ENCODE measurements at places on chromosomes 11 and 22. TPM values are rescaled to one million over a fixed set of nuclear protein-coding genes. Genes with fewer than 3 reads are reported as not detected.

- DNase-seq: no peak
Measured at GRCh38 chr11:64850979-64851567, 6.6 kb upstream of the CDC42BPG start.

DNA sequence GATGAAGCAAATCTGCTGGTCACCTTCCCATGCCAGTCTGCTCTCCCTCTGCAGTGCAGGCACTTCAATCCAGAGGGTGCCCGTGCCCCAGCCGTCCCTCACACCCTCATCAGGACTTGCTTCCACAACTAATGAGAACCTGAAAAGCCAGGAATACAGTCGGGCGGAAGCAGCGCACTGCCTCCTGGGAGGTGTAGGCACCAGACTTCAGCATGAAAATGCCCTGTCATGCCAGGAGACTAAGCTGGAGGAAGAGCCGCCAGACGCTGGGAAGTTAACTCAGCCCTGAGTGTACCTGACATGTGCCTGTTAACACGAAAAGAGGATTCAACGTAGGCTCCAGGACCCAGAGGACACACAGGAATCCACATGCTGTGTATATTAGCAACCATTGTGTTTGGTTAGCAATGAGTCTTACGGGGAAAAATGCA, 40.1 kb upstream of the FLI1 start:
- DNase-seq: no peak

DNA sequence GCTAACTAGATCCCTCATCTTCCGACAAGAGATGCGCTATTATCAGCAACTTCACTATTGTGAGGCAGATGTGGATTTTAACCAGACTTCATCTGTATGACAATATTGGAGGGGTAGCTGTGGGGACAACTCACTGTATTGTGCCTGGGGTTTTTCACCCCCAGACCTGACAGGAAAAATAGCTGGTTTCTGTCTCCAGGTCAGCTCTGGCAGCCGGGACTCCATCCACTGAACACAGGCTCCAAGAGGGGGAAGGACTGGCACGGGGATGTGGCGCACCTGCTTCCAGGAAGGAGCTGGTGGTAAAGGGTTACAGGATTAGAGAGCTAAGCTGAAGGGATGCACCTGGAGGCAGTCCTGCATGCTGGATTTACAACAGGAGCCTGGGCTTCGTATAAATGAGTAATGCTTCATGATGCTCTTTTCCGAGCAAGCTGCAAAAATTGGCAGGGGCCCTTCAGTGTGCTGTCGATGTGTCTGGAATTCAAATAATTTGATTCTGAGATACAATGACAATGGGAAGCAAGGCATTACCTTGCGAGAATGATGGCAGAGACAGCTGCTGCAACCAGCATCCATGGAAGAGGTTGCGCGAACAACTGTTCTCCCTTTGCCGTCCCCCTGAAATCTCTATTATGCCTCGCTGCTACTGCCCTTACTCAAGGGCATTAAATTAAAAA, 49.5 kb downstream of the LMO2 start:
- DNase-seq: no peak

- DNase-seq: no peak
Measured at GRCh38 chr11:57191311-57192219, 9.8 kb downstream of the LRRC55 start.

DESI1 gene
- total RNA-seq: 30.1 TPM

- DNase-seq: no peak
Measured at GRCh38 chr11:95137299-95137698, 47.7 kb downstream of the ENDOD1 start.

DNA sequence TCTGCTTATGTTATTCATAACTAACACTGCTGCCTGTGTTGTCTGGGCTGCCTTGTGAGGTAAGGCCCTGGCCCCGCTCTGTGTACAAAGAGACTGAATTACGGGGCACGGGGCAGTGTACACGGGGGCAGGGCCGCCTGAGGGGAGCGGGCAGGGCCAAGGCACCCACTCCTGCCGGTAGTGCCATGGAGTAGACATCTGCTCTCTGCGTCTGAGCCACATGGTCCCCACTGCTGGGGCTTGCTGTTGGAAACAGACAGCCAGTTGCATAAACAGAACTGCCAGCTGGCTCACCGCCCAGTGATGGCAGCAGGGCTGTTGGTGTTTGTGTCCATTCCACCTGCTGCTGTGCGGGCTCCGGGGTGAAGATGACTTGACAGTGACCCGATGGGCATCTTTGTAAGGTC, 19.8 kb downstream of the FAM118A start:
- no peak for DNase-seq

DNA sequence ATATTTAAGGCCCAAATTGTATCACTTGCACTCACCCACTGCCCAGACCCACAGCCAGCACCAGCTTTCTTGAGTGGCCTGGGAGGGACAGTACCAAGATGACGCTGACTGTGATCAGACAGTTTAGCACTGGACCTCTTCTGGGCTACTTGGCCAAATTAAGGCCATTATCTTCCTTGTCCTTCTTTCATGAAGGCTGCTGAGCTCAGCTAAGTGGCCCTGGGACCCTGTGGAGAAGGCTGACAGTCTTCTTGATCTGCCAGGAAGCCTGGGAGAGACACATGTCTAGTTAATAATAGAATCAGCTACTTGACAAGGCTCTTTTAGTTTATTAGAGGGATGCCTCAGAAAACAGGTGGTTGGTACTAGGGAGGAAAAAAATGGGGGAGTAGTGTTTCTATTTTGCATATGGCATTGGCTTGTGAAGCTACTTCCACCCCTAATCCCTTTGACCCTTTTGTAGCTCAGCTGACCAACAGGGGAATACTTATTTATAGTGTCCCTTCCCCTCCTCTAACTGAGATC, 127.9 kb upstream of the NTM start:
- DNase-seq: no peak

DNA sequence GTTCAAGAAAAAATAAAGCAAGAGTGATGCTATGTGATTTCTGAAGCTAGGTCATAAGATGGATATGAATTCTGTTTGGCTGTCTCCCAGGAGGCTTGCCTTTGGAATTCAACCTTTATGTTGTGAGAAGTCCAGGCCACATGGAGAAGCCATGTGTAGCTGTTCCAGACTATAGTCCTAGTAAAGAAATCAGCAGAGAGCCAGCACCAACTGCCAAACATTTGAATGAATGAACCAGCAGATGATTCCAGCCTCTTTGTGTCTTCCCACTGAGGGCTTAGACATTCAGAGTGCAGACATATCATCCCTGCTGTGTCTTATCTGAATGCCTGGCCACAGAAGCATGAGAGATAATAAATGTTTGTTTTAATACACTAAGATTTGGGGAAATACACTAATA, 1150.6 kb downstream of the DLG2 start:
- no peak for DNase-seq

- no peak for DNase-seq
Measured at GRCh38 chr11:20000351-20001134, 159.7 kb downstream of the DBX1 start.

MEI1 gene
- total RNA-seq: 2.2 TPM

- DNase-seq: no peak
Measured at GRCh38 chr11:115920841-115921480, 416.7 kb upstream of the CADM1 start.

DNA sequence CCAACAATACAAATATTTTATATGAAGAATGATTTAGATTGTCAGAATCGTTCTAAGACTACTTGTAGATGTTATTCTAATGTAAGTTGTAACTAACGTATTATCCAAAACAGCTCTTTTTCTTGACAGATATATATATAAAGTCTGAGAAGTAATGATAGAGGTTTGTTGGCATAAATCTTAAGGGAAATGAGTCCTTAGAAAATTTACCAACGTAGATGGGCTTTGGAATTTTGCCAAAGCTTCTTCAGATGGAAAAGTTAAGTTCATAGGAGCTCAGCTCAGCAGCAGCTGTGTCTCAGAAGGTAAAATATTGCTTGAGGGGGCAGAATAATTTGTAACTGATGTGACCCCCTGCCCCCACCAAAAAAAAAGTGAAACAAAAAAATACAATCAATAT, 66.7 kb downstream of the BID start:
- peak; percentile 17 for DNase-seq

DCPS gene
- total RNA-seq: 15.2 TPM

All from pulmonary artery endothelial cell (primary cell).